ENCODE measurements at places on chromosomes 3 and 15.

GRCh38 chr15:98758224-98758623 is 109.9 kb downstream of the IGF1R start:
- DNase-seq, result no peak

- no peak for DNase-seq
These were observed 16.7 kb upstream of the ERICH6 start for GRCh38 chr3:150720444-150720843.

- no peak for DNase-seq
These were observed 4.5 kb downstream of the QTRT2 start for GRCh38 chr3:114060906-114061655.

DNA sequence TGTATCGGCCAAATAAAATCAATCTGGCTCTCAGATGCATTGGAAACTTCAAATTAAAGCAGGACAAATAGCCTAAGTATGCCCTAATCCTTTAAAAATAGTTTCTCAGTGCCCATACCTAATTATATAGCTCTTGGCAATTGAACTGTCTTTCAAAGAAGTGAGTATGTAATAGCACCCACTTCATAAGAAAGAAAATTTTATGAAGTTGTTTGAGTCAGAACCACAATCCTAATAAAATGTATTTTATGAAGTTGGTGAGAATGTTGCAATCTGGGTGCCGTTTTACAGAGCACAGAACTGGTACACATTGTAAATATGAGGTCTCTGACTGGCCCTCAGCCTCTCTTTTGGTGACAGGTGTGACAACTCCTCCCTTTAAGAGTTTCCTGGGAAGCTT is 45.4 kb downstream of the EPHB1 start:
- no peak for DNase-seq

- no peak for DNase-seq
These were observed 13.5 kb upstream of the TIPIN start for GRCh38 chr15:66369773-66370651.

- no peak for DNase-seq
These were observed 28.8 kb upstream of the TRIM59 start for GRCh38 chr3:160478338-160478737.

DNA sequence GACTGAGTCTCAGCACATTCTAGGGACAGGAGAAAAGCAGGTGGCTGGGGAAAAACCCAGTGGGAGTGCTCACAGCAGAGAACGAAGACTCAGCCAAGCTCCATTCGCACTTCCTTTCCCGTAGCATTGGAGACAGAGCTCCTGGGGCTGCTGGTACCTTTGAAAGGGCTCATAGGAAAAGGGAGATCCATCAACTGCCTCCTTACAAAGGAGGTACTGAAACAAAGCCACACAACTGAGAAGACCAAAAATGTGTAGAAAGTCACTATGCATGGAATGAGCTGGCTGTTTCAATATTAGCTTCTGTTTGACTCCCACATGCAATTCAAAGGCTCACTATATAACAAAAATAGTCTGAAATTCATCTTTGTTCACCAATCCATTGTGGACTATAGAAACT is 16.9 kb downstream of the STIMATE start:
- no peak for DNase-seq

GRCh38 chr3:1200371-1200770 is 107.5 kb downstream of the CNTN6 start:
- DNase-seq, result no peak

GRCh38 chr3:50923955-50924354 is 249.2 kb downstream of the DOCK3 start:
- DNase-seq, result no peak

DNA sequence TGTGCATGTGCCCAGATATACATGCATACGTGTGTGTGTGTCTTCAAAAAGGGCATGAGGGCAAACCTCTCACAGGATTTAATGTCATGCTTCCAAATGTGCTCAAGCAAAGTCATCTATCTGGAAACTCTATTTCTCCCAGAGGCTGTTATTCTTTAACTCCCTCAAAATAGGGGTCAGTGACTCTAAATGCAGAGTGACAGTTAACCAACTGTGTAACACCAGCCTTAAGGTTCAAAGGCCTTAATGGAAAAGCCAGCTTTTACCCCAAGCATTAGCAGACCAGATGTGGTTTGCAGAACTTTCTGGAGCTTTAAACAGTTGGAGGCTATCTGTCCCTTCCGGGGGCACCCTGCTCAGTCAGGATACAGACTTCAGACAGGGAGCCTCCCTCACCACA is 70.4 kb upstream of the SLC7A14 start:
- DNase-seq, result no peak

DNA sequence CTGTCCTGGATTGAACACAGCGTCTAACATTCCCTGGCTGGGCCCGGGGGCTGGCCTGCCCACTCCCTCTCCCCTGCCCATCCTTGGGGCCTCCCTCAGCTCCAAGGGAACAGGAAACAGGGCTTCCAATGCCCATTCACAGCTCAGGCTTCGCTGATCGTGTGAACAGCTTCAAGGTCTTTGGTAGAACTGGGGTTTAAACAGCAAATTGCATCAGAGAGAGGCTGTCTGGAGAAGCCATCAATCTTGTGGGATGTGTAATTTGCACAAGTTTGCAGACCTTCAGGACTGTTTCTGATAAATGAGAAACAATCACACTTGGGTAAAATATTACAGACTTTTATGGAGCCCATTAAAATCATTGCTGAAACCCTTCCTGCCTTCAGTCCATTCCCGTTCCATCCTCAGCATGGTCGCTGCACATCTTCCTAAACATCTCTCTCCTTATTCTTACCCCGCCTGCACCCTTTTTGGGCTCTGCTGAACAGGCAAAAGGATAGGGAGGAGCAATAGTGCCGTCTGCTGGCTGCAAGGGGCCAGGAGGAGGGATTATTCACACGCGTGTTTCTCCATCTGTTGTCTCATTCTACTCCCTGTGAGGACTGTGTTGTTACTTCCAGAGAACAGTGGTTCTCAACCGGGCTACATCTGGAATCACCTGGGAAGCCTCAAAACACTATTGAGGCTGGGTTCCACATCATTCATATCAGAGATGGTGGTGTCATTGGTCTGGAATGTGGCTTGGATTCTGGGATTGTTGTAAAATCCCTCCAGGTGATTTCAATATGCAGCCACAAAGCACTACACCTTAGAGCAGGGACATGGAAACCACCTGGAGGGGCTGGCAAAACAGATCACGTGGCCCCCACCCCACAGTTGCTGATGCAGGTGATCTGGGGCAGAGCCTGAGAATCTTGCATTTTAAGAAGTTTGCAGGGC is 116.3 kb downstream of the CLSTN2 start:
- no peak for DNase-seq

DNA sequence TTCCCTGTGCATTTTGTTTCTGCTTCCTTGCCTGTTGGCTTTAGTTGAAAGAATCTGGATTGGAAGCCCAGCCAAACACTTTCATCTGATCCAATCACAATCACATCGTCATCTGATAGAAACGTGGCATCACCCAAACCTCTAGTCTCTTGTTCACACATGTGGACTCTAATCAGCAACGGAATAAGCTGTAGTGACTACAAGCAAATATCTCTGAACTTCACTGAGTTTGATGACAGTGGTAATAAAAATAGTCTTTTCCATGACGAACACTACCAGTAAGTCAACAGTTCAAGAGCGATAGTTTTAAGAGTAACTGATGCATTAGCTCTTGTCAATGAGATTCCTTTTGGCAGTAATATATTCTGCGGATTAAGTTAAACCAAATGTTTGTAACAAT is 22.8 kb upstream of the MECOM start:
- no peak for DNase-seq

GRCh38 chr3:69881756-69882428 is 117.6 kb upstream of the SAMMSON start:
- no peak for DNase-seq

DNA sequence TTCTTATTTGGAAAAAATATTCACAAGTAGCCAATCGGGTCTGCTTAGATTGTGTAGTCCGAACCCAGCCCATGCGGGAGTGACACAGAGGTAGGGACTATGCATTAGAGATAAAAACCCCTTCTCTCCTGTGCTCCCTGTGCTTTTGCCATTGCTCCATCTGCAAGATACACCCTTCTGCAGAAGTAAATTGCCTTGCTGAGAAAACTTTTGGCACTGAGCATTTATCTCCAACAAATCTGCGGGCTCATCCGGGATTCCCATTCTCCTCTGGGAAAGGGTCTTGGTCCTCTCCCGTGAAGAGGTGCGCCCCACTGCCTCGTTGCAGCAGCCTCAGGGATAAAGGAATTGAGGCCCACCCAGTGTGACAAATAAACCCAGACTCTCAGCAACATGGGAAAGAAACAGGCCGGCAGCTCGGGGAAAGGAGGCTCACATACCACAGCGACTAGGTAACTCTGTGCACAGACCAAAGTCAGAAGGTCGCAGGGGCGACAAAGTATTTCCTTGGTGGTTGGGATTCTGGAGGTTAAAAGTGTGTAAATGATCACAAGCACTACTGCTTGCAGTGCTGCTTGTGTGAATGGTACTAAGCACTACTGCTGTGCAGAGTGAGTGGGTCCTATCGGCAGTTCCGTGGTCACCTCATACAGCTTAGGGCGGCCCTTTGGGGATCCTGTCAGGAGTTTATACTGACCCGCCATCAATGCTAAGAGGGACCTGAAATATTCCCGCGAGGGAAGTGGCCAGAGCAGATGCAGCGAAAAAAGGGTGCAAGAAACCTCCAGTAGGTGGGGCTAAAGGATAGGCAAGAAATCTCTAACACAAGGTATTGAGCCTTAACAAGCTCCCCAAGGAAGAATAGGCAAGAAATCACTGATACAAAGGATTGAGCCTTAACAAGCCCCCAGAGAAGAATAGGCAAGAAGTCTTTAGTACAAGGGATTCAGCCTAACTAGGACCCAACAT is 54.3 kb downstream of the GSK3B start:
- no peak for DNase-seq

DNA sequence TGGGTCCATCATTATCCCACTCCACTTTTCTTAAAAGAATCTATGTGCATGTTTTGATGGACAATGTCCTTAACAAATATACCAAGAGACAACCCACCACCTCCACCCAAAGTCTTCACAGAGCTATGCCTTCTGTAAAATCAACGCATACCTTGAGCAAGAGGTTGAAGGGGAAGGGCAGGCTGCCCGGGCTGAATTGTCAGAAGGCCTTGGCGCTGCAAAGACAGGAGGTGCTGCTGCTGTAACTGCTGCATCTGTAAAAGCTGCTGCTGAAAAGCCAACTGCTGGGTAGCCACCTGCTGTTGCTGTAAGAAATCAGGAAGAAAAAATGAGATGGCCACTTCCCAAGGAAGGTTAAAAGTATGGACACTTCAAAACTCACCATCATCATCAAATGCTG is 536.7 kb downstream of the FOXP1 start:
- no peak for DNase-seq

DNA sequence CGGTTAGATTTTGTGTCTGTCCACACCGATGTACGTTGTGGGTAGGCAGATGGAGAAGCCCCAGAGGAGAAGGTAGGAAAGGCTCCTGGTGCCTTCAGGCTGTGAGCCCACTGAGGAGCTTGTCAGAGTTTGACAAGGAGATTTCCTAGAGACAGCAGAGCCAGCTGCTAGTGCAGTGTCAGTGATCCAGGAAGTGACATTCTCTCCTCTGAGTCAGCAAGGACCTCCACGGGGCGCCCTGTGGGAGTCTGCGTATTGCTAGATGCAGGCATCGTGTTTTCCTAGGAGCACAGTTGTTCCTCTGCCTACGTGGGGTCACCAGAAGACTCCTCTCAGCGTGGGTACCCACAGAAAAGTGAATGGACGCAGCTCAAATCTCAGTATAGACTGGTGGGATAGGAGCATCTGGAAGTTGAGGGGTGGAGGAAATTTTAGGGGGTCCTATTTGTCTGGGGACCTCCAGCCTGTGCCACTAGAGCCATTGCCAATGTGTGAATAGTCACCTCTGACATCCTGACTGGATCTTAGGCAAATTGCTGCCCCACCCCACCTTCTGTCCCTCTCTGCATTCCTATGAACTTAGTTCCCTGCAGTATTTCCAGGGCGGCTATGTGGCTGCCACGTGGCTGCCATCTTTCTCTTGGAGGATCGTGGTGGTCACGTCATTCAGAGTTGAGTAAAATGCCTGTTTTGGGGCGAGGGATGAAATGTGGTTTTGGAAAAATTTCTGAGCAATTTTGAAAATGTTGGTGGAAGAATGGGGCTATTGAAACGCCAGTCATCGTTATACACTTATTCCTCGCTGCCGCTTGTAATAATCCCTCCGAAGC is 84.8 kb upstream of the KLHL25 start:
- no peak for DNase-seq

DNA sequence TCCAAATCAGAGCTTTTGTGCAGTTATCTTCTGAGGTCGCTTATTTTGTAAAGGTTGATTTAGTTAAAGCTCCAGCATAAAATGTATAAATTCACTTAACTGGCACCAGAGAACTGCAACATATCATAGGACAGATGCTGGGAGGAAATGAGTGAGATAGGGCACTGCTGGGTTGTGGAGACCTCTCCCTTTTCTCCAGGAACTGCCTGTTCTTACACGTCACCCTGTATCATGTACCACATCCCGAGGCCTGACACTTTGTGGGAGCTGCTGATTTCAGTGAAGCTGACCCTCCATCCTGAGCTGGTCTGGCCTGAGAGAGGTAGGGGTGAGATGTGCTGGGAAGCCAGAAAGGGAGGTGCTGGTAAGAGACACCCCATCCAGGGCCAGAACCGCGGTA is 213.8 kb upstream of the FEZF2 start:
- DNase-seq, result no peak

DNA sequence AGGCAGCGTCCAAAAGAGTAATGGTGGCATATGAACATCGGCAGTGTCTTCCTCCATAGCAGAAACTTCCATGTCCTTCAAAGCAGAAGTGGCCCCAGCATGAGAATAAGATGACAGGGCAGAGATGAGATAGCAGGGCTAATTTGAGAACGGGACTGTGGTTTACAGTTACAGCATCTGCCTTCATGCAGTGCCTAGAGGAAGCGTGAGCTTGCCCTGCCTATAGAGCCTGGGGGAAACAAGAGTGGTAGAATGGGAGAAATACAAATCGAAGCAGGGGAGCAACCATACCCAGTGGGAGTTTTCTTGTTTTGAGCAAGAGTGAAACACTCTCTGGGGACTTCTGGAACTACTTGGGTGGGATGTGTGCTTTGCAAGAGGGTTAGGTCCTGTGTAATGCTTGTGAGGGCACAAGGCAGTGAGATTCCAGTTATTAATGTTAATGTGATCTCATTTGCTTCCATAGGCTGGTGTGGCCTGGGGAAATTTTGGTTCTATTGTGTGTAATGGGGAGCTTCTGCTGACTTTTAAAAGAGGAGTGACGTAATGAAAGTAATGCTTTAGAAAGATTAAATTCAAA is 616.9 kb downstream of the ZIC1 start:
- DNase-seq, result no peak

DNA sequence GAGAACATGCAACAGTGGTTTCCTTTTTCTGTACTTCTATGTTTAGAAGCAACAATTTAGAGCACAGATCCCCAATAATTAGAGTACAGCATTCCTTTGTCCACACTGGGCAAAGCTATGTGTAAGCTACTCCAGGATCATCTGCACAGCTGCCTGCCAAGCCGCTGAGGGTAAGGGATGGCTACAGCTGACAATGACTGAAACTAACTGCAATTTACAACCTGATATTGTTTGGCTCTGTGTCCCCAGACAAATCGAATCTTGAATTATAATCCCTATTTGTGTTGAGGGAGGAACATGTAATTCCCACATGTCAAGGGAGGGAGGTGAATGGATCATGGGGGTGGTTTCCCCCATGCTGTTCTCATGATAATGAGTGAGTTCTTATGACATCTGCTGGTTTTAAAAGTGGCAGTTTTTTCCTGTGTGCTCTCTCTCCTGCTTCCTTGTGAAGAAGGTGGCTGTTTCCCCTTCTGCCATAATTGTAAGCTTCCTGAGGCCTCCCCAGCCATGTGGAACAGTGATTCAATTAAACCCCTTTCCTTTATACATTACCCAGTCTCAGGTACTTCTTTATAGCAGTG is 54.8 kb upstream of the TNFSF10 start:
- no peak for DNase-seq

All from femur (tissue), 1 donor.